Sigmoid colon (tissue), 7 donors: ENCODE measurements at places on chromosomes 11 and 22. TPM values are rescaled to one million over a fixed set of nuclear protein-coding genes. Genes with fewer than 3 reads are reported as not detected.

DNA sequence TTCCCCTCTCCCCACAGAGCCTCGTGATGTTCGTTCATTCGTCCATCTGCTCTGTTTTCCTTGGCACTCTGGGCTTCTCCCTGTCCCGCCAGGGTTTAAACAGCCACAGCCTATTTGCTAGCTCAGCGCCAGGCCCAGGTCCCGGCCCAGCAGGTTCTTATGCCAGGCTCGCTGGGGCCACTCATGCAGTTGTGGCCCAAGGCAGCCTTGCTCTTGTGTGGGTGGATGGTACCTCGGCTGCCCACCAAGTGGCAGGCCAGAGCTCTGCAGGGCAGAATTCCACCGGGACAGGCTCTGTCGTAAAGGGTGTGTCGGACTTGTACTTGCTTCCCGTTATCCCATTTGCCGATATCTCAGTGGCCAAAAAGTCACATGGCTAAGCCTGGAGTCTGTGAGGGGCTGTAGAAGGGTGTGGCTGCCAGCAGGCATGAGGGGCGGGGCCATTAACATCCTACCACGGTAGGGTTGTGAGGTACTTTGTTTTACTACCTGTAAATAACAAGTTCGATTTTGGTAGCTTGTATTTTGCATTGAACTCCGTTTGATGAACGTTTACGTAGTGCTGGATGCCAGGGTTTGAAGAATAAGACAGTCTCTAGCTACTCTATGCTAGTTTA is 7.9 kb downstream of the FAM118A start:
- H3K27me3 ChIP-seq: no peaks in the 10 kb centered on the region
- H3K36me3 ChIP-seq: peaks cover 6% of the 10 kb centered on the region
- H3K27ac ChIP-seq: peak overlapping the region; percentile 91
- no peak overlapping the region for H3K4me3 ChIP-seq
- H3K4me1 ChIP-seq: peaks cover 31% of the 10 kb centered on the region

RGL4 gene
- not detected for total RNA-seq

SLC22A6 gene
- not detected for total RNA-seq

CFAP300 gene
- total RNA-seq: 5.1 TPM
